ENCODE measurements at places on chromosomes 7 and 10.
A peak's percentile ranks its signal among the peaks of the same experiment; 100 is the strongest.

GRCh38 chr7:91264924-91265681 lies 870 bp downstream of the FZD1 start:
- DNase-seq, result peak; percentile 76

DNA sequence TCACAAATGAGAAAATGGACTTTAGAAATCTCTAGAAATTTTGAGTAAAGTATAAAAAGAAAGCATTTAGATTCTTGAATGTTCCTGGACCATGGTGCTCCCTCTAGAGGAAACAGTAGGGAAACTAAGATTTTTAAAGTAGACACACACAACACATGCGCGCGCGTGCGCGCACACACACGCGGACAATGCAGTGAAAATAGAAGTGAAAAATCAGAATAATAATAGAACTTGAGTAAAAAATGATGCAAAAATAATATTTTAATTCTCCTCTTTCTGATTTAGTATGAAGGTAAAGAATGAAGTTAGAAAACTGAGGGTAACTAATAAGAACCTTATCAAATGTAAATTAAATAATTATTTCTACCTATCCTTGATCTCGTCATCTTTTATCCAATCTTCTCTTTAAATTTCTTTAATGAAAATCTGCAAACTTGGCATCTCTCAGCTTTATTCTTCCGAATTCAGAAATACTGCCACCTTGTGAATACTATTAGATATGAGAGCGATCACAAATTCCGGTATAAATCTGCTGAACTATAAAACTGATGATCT lies 117.0 kb upstream of the AMPH start:
- peak; percentile 45 for DNase-seq

DNA sequence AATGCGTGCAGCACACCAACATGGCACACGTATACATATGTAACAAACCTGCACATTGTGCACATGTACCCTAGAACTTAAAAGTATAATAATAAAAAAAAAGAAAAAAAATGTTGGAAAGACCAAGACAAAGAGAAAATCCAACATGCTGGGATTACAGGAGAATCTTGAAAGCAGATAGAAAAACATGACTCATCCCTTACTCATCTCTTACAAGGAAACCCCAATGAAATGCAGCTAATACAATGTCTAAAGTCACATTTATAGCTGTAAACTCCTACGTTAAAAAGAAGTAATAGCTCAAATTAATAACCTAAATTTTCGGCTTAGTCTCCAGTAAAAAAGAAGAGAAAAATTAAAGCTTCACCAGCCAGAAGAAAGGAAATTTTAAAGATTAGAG lies 47.5 kb upstream of the DGKB start:
- DNase-seq, result no peak

DNA sequence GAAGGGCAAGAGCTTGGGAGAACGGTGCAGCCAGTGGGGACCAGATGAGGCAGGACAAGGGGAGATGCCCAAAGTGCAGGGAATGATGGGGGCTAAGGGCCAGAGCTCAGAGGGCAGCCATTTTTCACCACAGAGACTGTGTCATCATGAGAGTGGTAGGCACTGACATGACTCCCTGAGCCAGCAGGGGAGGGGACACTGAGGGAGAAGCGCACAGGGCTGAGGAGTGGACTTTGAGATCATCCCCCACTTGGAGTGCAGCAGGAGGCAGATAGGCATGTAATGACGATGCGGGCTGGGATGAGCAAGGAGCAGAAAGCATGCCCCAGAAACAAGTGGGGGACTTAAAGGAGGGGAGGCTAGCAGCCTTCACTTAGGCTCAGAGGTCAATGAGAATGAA lies 5.2 kb upstream of the SMKR1 start:
- no peak for DNase-seq

DNA sequence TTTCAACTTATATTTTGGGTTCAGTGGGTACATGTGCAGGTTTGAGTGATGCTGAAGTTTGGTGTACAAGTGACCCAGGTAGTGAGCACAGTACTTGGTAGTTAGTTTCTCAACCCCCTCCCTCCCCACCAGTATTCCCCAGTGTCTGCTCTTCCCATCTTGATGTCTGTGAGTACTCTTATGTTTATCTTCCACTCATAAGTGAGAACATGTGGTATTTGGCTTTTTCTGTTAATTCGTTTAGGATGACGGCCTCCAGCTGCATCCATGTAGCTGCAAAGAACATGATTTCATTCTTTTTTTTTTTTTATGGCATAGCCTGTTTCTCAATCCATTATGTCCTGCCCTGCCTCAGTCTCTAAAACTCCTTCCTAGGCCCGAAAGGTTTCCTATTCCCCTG lies 222.1 kb downstream of the WDR37 start:
- DNase-seq, result no peak

- no peak for DNase-seq
Observed at GRCh38 chr7:91031757-91032156, 232.5 kb upstream of the FZD1 start.

DNA sequence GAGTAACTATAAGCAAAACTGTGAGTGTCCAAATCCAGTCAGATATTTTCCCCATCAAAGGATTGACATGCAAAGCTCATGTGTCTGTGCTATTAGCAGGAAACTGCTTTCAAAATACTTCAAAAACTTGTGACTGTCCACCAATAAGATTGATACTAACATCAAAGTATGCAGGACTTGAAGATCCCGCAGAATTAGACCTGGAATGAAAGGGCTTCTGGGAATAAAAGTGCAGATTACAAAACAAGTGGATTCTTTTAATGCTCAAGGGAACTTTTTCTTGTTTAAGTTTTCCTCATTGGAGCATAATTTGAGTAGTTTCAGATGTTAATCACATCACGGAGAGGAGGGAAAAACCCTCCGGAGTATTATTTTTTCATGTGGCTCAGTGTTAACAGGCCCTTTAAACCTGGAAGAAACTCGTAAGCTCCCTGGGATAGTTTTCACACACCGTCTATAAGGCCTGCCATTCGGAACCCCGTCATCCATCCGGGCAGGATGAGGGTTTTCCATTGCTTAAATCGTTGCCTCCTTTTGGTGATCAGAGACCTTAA lies 33.9 kb upstream of the MKX start:
- no peak for DNase-seq

DNA sequence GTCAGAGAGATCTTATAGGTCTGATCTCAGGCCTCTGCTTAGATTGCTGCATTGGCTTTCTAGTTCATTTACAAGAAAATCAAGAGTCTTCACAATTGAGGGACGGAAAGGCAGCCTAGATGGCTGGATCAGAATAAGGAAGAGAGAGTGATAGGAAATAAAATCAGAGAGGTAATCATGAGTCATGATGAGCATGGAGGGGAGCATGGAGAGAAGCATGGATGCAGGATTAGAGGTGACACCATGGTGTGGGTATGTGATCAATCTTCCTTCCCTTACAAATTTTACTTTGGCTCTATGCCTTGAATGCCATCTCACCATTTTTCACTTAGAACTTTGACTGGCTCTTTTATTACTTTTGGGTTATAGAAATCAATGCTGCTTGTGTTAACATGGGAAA lies 1.4 kb downstream of the BCCIP start:
- DNase-seq, result no peak

- DNase-seq, result peak; percentile 69
Observed at GRCh38 chr7:79893991-79894390, 240.6 kb upstream of the GNAI1 start.

DNA sequence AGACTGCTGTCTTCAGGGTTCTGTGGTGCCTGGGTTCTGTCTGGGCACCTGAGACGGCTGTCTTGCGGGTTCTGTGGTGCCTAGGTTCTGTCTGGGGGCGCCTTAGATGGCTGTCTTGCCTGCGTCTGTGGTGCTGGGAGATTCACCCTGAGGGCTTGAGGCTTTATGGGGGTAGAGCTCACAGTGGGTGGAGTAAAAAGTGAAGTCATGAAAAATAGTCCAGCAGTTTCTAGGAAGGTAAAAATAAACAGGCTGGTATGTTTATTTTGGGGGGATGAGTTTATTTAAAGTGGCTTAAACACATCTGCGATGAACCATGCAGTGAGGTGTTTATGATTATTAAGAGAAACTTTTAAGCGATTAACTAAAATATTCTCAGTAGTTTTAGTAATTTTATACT lies 64.2 kb downstream of the NKX6-2 start:
- DNase-seq, result no peak

GRCh38 chr7:147513451-147513850 lies 1077.1 kb upstream of the C7orf33 start:
- DNase-seq, result no peak

DNA sequence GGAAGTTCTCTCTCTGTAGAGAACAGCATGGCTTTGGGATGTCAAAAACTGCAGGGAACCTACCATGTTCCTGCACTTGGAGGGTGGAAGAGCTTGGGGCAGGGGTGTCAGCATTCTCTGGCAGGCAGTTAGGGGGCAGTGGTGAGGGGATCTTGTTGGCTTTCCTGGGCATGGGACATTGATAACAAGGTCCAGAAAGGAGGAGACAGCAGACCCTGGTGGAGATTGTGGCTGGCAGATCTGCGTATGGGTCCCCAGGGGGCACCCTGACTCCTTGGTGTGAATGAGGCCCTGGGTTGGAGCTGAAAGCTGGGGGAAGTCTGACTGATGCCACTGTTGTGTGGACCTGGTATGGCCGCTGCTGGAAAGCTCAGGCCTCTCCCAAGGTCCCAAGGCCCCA lies 22.9 kb upstream of the CAMK2B start:
- peak; percentile 70 for DNase-seq

GRCh38 chr10:49177391-49178355 lies 10.5 kb downstream of the TMEM273 start:
- DNase-seq, result peak; percentile 92

- peak; percentile 73 for DNase-seq
Observed at GRCh38 chr10:58064714-58065528, 202.8 kb downstream of the IPMK start.

GRCh38 chr7:77407906-77408305 lies 8.2 kb downstream of the GSAP start:
- DNase-seq, result no peak

DNA sequence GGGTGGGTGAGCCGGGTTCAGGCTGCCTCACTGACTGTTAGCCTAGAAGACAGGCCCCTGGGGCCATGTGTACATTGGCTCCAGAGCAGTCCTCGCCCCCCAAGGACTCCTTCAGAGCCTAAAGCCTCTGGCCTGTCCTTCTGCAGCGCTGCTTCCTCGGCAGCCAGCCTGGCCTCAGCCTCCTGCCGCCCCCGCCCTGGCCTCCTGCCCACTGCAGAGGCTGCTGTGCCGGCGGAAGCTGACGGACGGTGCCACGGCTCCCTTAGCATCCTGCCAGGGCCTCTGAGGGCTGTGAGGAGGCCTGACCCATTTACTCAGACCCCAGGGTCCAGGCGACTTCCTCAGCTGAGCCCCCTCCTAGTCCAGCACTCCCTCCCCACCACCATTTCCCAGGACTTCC lies 4.9 kb downstream of the SRRM3 start:
- DNase-seq, result peak; percentile 41

- no peak for DNase-seq
Observed at GRCh38 chr7:112081778-112082177, 124.4 kb downstream of the DOCK4 start.

GRCh38 chr7:98647326-98647725 lies 30.2 kb downstream of the NPTX2 start:
- no peak for DNase-seq

- peak; percentile 51 for DNase-seq
Observed at GRCh38 chr10:33321516-33321915, 13.0 kb downstream of the NRP1 start.

DNA sequence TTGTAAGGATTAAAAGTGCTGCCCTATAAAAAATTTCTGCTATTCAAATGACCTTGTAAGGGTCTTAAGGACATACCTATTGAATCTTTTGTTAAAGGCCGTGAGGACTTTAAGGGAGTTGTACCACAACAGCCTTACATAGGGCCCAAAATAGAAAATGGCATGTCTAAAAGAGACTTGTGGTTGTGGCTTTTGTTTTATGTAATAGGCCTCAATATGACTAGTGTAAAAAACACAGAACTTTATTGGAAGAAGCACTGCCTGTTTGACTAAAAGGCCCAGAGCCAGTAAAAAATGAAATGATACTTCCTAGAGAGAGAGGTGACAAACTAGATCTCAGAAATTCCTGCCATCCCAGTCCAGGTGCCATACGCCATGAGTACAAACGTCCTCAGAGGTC lies 286.6 kb downstream of the SEMA3D start:
- no peak for DNase-seq

- DNase-seq, result peak; percentile 36
Observed at GRCh38 chr10:43138757-43139241, 554 bp downstream of the CSGALNACT2 start.

DNA sequence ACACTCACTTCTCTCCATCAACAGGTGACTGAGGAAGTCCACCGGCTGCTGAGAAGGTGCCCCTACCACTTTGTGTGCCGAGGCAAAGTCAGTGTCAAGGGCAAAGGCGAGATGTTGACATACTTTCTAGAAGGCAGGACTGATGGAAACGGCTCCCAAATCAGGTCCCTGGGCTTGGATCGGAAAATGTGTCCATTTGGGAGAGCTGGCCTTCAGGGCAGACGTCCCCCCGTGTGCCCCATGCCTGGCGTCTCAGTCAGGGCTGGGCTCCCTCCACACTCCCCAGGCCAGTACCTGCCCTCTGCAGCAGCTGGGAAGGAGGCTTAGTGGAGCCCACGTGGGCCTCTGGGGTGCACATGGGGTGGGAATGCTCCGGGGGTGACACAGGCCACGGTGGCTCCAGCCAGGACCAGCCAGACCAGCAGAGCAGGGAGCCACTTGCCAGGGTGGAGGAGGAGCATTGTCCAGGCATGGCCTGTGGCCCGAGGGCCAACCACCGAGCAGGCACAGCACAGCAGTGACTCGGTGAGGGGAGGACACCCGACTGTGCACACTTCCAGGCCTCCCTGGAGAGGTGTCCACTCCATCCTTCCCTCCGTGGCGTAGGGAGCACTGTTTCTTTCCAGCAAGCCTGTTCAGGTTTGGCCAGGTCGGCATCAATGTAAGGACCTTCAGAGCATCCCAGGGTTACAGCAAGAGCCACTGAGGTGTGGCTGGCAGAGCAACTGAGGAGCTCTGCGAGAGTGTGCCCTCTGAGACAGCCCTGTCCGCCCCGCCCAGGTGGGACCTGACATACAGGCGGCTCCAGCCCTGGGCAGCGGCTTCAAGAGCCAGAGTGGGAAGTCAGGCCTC lies 139.7 kb downstream of the ADCY1 start:
- DNase-seq, result no peak

GRCh38 chr10:10014846-10015245 lies 1002.8 kb upstream of the CELF2 start:
- DNase-seq, result no peak

DNA sequence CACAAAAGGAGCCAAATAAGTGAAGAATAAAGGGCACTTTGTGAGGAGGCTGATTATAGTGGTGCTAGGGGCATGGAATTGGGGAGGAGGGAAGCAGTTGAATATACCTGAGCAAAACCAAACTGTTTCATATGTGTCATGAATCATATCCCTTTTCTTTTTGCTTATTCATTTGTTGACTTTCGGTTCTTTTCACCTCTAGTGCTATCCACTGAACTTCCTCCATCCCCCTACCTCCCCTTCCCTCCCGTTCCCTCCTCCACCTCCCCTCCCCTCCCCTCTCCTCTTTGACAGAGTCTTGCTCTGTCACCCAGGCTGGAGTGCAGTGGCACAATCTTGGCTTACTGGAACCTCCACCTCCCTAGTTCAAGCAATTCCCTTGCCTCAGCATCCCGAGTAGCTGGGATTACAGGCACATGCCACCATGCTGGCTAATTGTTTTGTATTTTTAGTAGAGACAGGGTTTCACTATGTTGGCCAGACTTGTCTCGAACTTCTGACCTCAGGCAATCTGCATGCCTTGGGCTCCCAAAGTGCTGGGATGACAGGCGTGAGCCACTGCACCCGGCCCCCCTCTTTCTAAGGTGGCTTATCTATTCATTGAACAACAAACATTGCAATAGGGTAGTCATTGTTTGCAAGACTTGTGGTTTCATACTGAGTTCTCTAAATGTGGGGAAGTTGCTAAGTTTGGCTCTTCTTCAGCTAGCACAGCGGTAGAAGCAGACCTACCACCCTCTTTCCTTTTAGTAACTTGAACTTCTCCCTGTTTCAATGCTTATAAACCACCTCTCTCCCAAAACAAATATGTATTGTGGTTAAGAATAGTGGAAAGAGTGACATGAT lies 150.4 kb upstream of the PRPS1L1 start:
- DNase-seq, result peak; percentile 55
